ENCODE measurements at places on chromosomes 1 and 21.
A peak's percentile ranks its signal among the peaks of the same experiment; 100 is the strongest.

DNA sequence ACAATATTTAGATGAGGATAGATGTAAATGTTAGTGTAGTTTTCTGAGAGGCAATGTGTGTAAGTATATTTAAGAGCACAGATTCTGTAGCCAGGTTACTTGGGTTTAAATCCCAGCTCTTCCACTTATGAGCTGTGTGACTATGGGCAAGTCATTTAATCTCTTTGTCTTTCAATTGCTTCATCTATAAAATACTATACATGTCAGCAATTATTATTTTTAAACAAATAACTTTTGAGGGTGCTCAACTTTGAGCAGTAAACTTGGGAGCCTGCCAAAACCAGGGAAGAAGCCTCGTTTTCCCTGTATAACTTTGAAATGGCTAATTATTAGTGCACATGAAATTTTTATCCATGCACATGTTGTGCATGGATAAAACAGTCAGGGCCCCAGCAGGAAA, 222.8 kb downstream of the FOXD2 start:
- DNase-seq, result no peak

- DNase-seq, result peak; percentile 26
Measured at GRCh38 chr1:243712941-243713340, 137.1 kb downstream of the AKT3 start.

GRCh38 chr1:38558055-38558454, 301.5 kb downstream of the RRAGC start:
- no peak for DNase-seq

DNA sequence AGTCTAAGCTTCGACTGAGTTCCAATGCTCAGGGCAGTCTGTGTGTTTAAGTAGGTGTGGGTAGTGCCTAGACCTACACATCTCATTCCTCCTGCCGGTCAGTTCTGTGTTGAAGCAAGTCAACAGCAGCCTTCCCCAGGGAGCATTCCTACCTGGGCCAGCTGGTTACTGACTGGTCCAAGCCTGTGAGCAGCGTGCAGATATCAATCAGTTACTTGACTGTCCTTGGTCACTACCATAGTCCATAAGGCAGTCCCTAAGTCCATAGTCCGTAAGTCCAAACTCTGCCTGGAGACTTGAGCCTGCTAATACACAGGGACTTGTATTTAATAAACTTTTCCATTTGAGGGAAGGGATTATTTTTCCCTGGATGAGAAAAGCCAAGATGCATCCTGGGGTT, 171.9 kb downstream of the PGBD5 start:
- no peak for DNase-seq

GRCh38 chr1:234608025-234608910, 1.7 kb downstream of the IRF2BP2 start:
- DNase-seq, result peak; percentile 93

GRCh38 chr1:232904566-232904965, 45.8 kb upstream of the NTPCR start:
- peak; percentile 88 for DNase-seq

- peak; percentile 31 for DNase-seq
Measured at GRCh38 chr1:205920861-205921569, 22.2 kb downstream of the SLC26A9 start.

DNA sequence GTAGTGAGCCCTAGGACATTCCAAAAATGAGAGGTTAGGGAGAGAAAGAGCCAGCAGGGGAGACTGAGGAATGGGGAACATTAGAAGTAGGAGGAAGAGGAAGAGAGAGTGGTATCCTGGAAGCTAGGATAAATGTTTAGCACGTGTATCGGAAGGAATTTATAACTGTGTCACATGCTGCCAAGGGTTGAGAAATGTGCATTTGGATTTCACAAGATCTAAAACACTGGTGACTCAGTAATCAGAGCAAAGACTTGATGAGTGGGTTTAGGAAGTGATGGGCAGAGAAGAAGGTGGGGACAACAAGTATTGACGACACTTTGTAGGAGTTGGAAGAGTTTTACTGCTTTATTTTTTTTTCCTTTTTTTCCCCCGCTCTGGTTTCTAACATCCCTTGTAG, 193.9 kb downstream of the FMN2 start:
- DNase-seq, result no peak

- peak; percentile 23 for DNase-seq
Measured at GRCh38 chr1:188070848-188071247, 1242.1 kb downstream of the PLA2G4A start.

GRCh38 chr1:182588500-182589396, at the start of gene RNASEL:
TSS of gene RNASEL (minus strand) at chr1:182589256. CDS start at chr1:182586806, 2,450 bp downstream.
- peak; percentile 80 for DNase-seq

GRCh38 chr1:1462318-1462966, 9.1 kb upstream of the ATAD3B start:
- peak; percentile 39 for DNase-seq

DNA sequence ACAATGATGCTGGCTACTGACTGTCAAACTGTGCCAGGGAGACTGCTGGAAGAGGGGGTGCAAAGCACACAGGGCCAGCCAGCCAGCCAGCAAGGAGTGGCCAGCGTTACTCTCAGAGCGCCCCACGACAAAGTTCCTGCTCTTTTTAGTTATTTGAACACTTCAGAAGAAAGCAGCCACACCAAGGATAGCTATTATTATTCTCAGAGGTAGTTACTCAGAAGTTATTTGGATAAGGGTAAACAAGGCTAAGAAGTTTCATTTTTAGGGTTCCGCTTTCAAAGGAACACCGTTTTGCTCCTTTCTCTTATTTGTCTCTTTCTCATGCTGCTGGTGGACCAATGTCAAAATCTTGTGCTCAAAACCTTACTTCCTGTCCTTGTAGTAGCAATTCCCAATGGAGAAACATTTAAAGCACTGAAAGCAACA, 59.9 kb downstream of the VANGL2 start:
- no peak for DNase-seq

DNA sequence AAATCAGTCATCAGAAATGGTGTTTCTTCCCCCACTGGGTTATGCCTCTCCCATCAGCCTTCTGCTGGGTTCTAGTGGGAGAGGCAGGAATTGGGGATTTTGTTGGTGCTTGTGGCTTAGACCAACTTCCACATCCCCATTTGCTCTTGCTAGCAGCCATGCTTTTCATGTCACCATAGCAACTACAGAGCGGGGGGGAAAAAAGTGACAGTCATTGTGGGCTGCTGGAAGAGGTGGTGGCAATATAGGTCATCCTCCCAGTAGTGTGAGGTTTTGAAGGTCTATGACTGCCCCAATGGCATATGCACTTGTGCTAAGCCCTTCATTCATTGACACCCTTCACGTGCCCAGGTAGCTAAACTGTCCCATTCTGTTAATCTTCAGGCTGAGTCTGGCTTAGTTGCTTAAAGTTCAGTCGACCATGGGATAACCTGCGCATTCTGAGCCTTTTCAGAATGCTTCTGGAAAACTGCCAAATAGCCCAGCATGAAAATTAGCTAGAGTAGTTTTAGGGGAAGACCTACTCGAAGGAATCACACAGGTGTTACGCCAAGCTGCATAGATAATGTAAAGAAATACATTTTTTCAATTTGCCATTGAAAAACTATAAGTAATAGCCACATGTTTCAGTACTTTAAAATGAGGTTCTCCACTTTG, 53.7 kb upstream of the ZNF326 start:
- peak; percentile 43 for DNase-seq

- no peak for DNase-seq
Measured at GRCh38 chr1:9338397-9339246, 45.9 kb downstream of the SPSB1 start.

GRCh38 chr1:200872446-200873115, at the start of gene GPR25:
TSS of gene GPR25 (plus strand) at chr1:200872981. CDS start at chr1:200873038, 57 bp downstream.
- no peak for DNase-seq

- peak; percentile 33 for DNase-seq
Measured at GRCh38 chr1:201456499-201457309, 12.3 kb downstream of the PHLDA3 start.

DNA sequence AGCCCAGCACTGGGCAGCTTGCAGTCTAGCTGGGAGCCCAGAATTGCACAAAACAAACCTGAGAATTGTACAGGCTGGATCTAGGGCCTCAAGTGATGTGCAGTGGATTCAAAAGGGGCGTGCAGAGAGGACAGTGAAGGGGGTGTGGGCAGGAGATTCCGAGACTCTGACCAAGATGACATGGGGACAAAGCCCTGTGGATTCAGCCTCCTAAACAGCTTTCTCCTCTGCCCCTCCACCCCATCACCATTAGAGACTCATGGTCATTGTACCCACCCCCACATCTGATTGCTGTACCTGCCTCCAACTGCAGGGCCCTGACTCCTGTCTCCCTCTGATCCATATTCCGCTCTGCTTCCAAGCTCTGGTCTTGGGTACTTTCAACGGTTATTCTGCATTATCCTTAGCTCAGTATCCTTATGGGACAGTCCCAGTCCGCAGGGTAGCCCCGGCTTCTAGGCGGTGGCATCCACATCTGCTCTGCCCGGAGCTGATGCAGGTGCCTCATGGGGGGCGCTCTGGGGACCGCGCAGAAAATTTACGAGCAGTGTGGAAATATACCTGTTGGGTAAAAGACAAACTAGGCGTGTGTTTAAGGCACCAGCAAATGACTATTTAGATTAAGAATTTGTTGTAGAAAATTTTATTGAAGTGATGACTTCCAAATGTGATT, 1.7 kb upstream of the BMP8A start:
- DNase-seq, result peak; percentile 57

DNA sequence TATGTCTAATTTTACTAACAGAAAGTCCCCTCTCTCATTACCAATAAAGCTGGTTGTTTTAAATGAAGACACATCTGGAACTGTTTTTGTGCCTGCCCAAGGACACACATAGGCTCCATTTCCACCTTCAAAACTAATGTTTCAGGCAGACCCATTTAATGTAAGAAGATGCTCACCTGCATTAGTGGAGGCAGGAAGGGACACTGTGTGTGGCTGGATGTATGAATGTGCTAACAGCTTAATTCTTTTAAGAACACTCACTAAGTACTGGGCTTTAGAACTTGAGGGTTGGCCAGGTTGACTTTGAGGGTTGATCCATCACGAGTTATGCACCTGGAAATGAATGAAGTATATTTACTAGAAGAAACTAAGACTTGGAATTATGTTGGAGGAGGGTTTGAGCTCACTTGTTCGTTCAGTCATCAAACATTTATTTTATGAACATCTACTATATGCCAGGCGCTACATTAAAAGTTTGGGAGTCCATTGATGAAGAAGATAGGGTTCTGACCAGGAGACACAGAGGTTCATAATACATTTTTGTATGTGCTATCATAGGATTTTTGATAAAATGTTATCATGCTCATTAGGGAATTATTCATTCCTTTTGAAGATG, 5.4 kb downstream of the JUN start:
- DNase-seq, result peak; percentile 63

GRCh38 chr1:24374891-24375786, 38.4 kb downstream of the STPG1 start:
- no peak for DNase-seq

- no peak for DNase-seq
Measured at GRCh38 chr1:104294259-104294658, 544.6 kb downstream of the AMY1C start.

- peak; percentile 77 for DNase-seq
Measured at GRCh38 chr1:66758241-66758755, 6.0 kb downstream of the DYNLT5 start.

DNA sequence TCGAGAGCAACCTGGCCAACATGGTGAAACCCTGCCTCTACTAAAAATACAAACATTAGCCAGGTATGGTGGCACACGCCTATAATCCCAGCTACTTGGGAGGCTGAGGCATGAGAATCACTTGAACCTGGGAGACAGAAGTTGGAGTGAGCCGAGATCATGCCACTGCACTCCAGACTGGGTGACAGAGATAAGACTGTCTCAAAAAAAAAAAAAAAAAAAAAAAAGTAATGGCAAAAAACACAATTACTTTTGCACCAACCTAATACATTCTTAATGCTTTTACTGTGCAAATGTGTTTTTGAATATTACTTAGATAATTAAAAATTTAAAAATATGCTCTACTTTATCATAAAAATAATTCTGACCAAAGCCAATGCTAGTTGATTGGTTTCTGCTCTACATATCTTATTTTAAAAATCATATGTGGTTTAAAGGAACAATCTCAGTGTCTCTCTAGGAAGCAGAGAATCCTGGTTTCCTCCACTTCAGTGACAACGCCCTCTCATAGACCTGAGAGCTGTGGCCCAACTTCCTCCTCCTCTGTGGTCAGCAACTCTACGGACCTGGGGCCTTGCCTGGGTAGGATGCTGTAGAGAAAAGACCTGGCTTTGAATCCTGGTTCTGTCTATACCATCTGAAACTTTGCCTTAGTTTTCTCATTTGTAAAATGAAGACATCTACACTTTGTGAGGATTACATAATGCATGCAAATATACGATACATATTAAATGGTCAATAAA, 64.7 kb downstream of the TGFBR3 start:
- DNase-seq, result no peak

DNA sequence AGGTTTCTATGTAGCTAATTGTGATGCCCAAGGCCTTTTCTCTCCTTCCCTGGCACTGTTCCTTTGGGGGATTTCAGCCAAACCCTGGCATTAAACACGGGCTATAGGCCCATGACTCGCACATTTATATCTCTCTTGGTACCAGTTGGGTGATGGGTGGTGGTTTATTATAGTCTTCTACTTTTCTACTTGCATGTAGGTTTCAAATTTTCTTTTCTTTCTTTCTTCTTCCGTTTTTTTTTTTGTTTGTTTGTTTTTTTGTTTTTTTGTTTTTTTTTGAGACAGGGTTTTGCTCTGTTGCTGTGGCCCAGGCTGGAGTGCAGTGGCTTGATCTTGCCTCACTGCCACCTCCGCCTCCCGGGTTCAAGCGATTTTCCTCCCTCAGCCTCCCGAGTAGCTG, 1.1 kb downstream of the IL10RB start:
- no peak for DNase-seq

GRCh38 chr1:68287241-68287640, 54.9 kb upstream of the WLS start:
- no peak for DNase-seq

DNA sequence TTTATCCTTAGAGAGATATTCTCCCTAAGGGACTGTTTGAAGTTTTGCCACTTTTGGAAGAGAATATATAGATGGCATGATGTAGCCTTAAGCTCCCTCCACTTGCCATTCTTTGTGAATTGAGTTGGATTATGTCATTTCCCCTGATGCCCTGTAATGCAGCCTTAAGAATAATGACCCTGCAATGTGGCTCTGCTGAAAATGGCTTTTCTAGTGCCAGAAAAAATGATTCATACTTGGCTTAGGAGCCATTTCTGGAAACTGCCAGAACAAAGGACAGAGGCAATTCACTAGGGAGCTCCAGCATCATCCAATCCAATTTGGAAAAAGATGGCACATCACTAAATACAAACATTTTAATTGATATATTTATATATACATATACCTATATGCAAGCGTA, 265.3 kb downstream of the SPATA17 start:
- no peak for DNase-seq
